GM12892 (cell line): ENCODE measurements at places on chromosomes 2 and 18.

DNA sequence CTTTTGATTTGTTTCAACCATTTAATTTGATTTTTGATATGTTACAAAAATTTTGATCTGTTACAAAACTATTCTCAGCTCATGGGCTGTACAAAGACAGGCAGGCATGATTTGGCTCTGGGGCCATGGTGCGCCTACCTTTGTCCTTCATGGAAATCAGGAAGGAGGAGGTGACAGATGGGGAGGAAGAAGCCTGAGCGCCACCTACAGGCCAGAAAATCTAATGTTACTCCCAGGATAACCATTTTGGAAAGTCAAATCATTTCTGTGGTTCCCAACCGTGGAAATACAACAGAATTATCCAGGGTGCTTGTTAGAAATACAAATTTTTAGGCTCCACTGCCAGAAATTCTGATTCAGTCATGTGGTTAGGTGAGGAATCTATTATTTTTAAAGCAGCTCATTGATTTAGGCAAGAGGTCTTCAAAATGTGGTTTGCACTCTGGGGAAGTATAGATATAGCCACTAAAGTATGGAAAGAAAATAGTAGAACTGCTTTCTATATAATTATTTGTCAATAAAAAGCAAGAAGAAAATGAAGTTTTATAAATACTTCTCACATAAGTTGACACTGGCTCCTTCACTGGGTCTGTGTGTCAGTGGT is 93.9 kb downstream of the EVA1A start:
- no peak for DNase-seq

DNA sequence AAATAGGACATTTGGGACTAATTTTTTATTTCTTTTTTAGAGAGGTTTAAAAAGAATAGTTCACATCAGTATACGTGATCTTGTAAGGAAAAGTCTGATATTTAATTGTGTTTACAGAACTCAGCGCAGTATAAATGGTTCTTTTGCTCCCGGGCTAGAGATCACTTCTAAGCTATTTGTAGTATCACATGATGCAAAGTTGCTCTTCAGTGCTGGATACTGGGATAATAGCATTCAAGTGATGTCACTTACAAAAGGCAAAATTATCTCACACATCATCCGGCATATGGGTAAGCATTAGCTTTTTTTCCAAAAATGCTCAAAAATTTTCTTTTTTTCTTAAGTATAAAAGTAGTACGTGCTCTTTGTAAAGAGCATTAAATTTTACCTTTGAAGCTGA is 37.4 kb upstream of the CYP20A1 start:
- DNase-seq = no peak

- no peak for DNase-seq
Observed at GRCh38 chr2:126655051-126655450, 907 bp upstream of the GYPC start.

- no peak for DNase-seq
Observed at GRCh38 chr2:73870084-73870483, 22.7 kb upstream of the ACTG2 start.

GRCh38 chr18:59266886-59267502 is 6.3 kb downstream of the RAX start:
- DNase-seq = no peak

GRCh38 chr2:164000176-164000575 is 264.4 kb upstream of the FIGN start:
- no peak for DNase-seq

DNA sequence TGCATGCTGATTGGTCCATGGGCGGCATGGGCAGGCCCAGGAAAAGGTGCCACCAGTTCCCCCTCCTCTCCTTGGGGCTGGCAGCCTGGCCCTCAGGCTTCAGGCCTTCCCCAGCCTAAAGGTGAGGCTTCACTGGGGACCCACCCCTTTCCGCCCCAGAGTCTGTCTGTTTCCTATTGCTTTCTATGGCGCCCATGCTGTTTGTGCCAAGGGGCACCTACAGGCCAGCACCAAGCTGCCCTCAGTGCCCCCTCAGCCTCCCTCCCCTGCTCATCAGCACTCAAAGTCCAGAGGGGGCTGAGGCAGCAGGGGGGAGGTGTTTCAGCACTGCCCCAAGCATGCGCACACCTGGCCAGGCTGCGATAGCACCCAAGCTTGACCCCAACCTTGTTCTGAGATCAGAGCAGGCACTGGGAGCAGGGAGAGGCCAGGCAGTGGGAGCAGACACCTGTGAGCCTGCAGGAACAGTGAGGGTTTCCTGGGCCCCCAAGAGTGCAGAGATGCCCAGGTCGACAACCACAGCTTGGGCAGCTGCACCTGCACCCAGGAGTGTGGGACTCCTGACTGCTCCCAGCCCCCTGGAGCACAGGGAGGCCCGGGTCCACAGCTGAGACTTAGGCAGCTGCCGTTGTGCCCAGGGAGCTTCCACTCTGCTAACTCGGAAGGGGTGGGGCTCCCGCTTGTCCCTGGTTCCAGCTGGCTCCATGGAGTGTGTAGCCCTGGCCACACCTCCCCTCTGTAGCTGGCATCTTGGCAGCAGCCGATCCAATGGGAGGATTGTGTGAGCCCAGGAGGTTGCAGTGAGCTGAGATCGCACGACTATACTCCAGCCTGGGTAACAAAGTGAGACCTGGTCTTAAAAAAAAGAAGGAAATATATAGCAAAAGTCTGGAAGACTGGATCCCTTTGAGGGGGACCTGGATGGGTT is 69.1 kb downstream of the NCAPH start:
- no peak for DNase-seq

DNA sequence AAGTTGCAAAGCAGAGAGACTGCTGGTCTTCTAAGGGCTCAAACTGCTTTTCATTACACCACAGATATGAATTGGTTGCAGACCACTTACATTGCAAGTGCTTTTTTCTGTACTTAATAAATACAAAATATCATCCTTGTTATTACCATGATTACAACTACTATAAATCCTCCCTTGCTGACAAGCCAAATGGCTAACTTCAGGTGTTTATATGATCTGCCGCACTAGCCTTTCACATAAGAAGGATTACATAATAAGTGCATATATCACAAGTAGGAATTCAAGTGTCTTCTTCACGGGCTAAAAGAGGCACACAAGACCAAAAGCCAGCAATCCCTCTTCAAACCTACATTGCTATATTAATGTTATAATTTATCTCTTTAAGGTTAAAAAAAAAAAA is 373.0 kb downstream of the ZEB2 start:
- no peak for DNase-seq

GRCh38 chr2:8306530-8307351 is 375.1 kb upstream of the ID2 start:
- no peak for DNase-seq

DNA sequence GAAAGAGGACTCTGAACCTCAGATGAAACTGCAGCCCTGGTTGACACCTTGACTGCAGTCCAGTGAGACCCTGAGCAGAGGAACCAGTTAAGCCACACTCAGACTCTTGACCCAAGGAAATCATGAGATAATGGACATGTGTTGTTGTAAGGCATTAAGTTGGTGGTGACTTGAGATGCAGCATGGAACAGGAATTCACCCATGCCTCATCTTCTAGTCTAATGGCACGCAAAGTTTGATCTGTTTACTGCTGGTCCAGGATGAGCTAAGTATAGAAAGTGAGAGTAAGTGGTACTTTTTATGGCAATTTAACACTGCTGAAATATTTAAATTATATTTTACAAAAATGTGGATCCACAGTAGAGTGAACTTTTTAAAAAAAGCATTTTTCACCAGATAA is 51.3 kb upstream of the LTBP1 start:
- no peak for DNase-seq

DNA sequence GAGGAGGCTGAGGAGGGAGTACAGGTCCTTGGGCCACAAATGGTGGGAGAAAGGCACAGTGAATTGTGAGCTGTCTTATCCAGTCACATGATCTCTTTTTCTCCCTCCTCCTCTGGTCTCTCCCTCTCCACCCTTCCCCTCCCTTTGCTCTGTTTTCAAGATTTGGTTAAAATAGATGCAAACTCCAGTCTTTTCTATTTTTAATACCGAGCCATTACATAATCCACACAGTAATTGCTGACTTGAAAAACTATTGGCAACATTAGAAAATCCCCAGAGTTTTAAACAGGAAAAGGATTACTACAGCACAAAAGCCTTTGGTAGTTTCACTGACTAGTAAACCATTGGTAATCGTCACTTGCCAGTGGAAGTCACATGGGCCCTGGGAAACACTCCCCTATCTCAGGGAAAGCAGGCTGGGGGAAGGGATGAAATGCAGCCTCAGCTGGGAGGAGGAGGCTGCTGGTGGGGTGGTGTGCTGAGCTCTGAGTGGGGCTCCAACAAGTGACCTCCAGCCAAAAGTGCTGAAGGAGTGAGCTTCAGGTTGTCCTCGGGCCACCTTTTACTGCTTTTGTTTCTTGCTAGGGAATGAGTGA is 57.4 kb upstream of the PCBP1 start:
- DNase-seq = no peak

DNA sequence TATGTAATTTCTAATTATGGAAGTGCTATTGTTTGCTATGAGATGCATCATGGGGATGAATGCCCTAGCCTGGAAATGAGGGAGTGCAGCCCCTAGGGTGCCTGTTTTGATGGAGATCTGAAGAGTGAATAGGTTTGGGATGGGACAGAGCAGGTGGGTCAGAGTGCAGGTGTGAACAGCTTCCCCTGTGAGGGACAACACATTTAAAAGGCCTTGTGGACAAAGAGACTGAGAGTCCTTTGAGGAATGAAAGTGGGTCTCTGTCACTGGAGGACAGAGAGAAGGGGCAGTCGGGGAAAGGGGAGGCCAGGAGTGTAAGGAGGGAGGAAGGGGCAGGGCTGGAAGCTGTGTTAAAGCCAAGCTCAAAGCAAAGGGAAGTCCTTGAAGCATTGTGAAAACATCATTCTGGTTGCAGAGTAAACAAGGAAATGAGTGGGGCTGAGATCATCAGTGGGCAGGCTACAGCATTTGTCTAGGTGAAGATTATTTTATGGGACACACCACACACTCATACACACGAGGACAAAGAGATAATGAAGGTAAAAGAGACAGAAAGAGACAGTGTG is 877.6 kb downstream of the SLC4A3 start:
- no peak for DNase-seq
